Right ventricle myocardium inferior (tissue), 1 donor: ENCODE measurements at places on chromosomes 1 and 21.

- no peak for DNase-seq
Observed at GRCh38 chr1:240092301-240093119, 827 bp downstream of the FMN2 start.

- no peak for DNase-seq
Observed at GRCh38 chr1:22282364-22282995, 139.6 kb upstream of the WNT4 start.

GRCh38 chr21:44697811-44698734 lies 1.1 kb downstream of the KRTAP10-12 start:
- DNase-seq, result peak; percentile 56

DNA sequence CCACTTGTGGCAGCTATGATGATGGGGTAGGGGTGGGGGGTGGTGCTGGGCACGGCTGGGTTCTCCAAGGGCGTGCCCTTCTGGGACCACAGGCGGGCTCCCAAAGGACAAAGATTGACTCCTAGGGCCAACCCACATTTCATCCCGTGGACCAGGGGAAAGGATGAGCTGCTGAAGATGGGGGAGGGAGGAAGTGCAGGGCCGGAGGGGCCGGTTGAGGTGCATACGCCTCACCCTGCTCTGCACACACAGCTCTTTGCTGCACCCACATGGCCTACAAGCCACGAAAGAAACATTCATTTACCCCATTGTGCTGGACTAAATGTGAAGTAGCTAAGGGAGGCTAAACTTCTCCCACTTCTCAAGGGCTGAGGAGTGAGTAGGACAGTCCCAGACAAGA lies 34.2 kb upstream of the GNPAT start:
- no peak for DNase-seq
